ENCODE measurements at places on chromosomes 7 and 10. TPM values are rescaled to one million over a fixed set of nuclear protein-coding genes. Genes with fewer than 3 reads are reported as not detected.

GRCh38 chr10:73581918-73582317, 9.2 kb downstream of the USP54 start:
- DNase-seq = no peak

DNA sequence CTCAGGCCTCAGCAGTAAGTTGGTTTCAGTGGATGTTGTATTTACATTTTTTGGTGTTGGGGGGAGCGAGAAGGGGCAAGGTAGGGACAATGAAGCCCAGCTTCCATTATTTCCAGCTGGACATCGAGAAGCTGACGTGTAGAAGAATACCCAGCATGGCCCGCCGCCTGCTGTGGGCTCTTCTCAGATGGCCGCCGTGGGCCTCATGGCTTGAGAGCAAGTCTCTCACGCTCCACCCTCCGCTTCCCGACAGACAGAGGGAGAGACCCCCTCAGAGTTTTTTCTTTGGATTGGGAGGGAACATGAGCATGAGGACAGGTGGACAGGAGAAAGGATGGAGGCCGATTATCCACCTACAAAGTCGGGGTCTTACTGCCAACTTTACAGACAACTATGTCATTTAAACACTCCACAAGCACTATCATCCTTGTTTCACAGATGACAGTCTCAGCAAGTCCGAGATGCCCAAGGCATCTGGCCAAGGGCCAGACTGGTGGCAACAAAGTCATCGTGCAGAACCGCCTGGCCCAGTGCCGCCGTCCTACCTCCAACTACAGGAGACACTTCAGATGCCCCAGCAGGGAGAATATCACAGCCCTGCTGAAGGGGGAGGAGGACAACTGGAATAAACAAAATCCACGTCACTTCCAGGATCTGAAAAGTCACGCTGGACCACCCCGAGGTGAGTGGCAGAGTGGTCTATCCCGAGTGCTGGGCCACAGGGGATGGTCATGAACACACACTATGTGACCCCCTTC, 195.9 kb downstream of the DIP2C start:
- DNase-seq = no peak

The PRF1 gene
- total RNA-seq = 20.9 TPM

The TAS2R41 gene
- total RNA-seq = not detected

GRCh38 chr10:121032460-121032859, 181.3 kb downstream of the WDR11 start:
- DNase-seq = no peak

The CYP3A4 gene
- not detected for total RNA-seq

The HOXA4 gene
- 0.98 TPM for total RNA-seq

The GATA3 gene
- total RNA-seq = 8.6 TPM

GRCh38 chr7:35424869-35425495, 171.1 kb upstream of the TBX20 start:
- DNase-seq = no peak

DNA sequence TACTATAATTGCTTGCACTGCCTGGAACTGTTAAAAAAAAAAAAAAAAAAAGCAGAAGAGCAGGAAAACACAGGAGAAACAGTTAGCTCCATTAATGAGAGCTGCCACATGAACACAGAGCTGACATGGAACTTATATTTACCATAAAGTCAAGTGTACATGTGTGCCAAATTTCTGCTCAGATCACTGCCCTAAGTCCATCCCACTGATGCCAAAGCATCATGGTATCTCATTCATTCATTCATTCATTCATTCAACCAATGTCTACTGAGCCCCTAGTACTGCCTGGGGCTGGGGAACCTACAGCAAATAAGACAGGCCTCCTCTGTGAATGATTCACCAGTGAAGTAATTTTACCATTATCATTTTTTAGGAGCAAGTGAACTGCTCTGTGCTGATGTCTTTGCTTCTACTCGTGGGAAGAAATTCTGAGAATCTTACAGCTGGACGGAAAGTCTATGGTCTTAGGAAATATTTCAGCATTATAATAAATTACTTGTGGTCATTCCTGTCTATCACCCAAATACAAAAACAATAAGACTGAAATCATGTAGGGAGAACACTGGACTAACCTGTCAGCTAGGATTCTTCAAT, 58.8 kb upstream of the ABLIM1 start:
- no peak for DNase-seq

The AGR2 gene
- total RNA-seq = not detected

- DNase-seq = no peak
These were observed 140.9 kb downstream of the AUTS2 start for GRCh38 chr7:69739190-69739589.
